ENCODE measurements at places on chromosomes 5 and 9.

GRCh38 chr9:135346438-135347050, 133.0 kb upstream of the PPP1R26 start:
- DNase-seq, result no peak

DNA sequence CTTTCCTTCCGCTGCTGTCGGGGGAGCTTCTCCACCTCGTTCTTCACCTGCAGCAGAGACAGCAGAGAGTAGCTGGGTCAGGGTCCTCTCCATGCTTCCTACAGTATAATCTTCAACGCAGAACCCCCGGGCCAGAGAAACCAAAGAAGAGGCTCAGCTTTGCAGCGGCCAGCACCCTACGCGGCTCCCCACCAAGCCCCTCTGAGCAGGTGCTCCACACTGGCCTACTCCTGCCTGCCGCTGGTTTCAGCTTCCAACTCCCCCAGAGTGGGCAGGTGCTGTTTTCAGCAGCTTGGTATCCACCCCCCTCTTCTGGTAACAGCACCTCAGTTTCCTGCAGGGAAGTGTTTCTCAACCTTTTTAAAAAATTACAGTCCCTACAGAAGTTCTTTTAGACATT, 58.3 kb upstream of the FBXW11 start:
- DNase-seq, result no peak

DNA sequence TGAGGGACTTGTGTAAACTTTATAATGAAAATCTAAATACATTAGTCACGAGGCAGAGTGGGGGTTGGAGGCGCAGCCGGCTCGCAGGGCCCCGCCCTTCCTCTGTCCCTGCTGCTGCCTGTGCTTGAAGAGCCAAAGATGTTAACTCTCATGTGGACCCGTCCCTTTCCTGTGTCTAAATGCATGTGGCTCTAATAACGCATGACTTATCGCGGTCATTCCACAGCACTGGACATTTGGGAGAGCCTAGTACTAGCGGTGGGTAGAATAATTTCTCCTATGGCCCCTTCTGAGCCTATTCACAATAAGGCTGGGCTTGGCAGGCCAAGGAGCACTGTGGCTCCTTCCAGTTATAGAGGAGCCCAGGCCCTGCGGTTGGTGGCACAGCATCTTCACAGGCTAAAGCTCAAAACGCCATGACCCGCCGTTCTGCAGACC, 82.3 kb upstream of the SIMC1 start:
- no peak for DNase-seq

GRCh38 chr9:86288499-86289198, 6.3 kb upstream of the ISCA1 start:
- no peak for DNase-seq

- no peak for DNase-seq
Observed at GRCh38 chr5:9625286-9625685, 4.9 kb downstream of the TAS2R1 start.

DNA sequence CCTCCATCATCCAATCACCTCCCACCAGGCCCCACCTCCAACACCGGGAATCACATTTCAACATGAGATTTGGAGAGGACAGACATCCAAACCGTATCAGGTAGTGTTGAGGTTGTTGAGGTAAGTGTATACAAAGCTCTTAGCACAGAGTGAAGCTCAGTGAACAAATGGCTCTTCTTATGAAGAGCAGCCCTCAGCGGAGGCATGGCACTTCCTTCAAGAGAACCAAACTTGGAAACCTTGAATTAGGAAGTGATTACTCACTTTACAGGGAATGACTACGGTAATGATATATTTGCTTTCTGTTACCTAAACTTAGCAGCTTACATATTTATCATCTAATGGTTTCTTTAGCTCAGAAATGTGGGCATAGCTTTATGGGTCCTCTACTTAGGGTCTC, 92.8 kb downstream of the IQGAP2 start:
- DNase-seq, result no peak

- DNase-seq, result no peak
Observed at GRCh38 chr9:69466151-69466550, 141.1 kb downstream of the ENTREP1 start.

DNA sequence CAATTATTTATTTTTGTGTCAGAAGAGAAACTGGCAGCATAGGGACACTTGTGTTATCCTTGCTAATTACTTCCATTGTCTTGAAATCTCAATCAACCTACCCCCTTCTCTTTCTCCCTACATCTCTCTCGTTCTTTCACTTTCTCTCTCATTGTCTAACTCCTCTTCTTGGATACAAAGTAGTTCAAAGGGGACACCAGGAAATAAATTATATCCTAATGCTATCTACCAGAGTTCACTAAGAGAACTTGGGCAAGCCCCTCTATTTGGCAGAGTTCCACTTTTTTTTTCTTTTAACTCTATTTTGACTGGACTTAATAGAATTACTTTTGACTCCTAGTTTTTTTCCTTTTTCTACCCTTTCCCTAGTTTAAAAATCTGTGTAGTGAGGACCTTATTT, 102.2 kb downstream of the MEF2C start:
- DNase-seq, result no peak

DNA sequence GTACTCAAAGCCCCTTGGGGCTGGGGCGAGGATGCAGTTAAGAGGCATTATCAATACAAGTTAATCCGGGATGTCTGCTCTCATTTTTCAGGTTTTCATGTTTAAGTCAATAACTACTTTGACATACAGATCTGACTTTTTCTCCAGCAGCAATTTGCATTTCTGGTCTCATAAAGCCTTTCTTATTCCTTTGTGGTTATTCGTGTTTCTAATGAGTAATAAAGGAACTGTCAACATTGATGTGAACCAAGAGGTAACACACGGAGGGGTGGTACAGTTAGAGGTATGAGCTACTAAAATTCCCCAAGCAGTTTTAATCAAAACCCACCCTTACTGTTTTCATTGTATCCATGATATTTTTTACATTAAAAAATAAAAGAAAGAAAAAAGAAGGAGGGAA, 138.0 kb upstream of the NFIB start:
- no peak for DNase-seq

- no peak for DNase-seq
Observed at GRCh38 chr5:176921714-176922113, 22.6 kb upstream of the HK3 start.

DNA sequence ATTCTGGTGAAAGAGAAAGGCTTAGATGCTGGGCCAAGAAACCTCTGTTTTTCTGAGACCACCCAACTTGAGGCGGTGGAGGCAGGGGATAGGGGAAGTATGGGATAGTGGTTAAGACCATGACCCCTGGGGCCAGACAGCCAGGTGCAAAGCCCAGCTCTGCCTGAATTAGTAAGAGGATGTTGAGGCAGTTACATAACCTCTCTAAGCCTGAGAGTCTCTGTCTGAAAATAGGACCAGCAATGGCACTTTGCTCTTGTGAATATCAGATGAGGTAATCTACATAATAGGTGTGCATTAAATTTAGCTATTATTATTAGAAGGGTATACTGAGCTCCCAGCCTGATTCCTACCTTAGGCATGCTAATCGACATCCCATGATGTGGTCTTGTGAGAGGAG, 68.2 kb downstream of the DOCK2 start:
- DNase-seq, result no peak

- no peak for DNase-seq
Observed at GRCh38 chr9:93020771-93021670, 37.5 kb upstream of the SUSD3 start.

- DNase-seq, result no peak
Observed at GRCh38 chr5:31364881-31365636, 166.8 kb downstream of the DROSHA start.

- DNase-seq, result no peak
Observed at GRCh38 chr9:133116346-133117231, 4.5 kb downstream of the RALGDS start.

GRCh38 chr5:159567461-159567860, 237.2 kb upstream of the IL12B start:
- no peak for DNase-seq
